Activated T-helper 2 cell treated with anti-CD3 and anti-CD28 coated beads, Interferon-gamma antibody, Interleukin-2, Interleukin-4, amounts not matched to agents 10 μg/mL and 5 μg/mL and 100 μg/mL, durations not matched to agents 14 hours and 24 hours and 36 hours (primary cell): ENCODE measurements at places on chromosomes 2 and 18. TPM values are rescaled to one million over a fixed set of nuclear protein-coding genes. Genes with fewer than 3 reads are reported as not detected.

SPP2 gene
- not detected in 2 replicates for total RNA-seq

SLC9A4 gene
- total RNA-seq = 0.09 TPM in 2 replicates

CNTNAP5 gene
- not detected in 2 replicates for total RNA-seq

IL18R1 gene
- 61.9 and 68.2 TPM in 2 replicates for total RNA-seq

GALR1 gene
- not detected in 2 replicates for total RNA-seq

SCN9A gene
- total RNA-seq = 0.16 TPM in 1 of 2 replicates, not detected in the other

EVA1A gene
- not detected in 2 replicates for total RNA-seq

FAM161A gene
- 5.0 and 5.5 TPM in 2 replicates for total RNA-seq

C18orf54 gene
- total RNA-seq = 10.4 and 10.9 TPM in 2 replicates

NDUFB3 gene
- total RNA-seq = 123 and 125 TPM in 2 replicates

FSHR gene
- not detected in 2 replicates for total RNA-seq

MOCOS gene
- total RNA-seq = 0.16 and 0.25 TPM in 2 replicates

SLC5A7 gene
- not detected in 2 replicates for total RNA-seq

SH2D6 gene
- total RNA-seq = 0.48 and 1.3 TPM in 2 replicates

AQP12A gene
- not detected in 2 replicates for total RNA-seq

PRSS56 gene
- not detected in 2 replicates for total RNA-seq

KCNG2 gene
- total RNA-seq = not detected in 2 replicates

PARD3B gene
- 0.09 and 0.39 TPM in 2 replicates for total RNA-seq

NFU1 gene
- 54.3 and 57.9 TPM in 2 replicates for total RNA-seq

COBLL1 gene
- total RNA-seq = 0.11 and 0.14 TPM in 2 replicates
